ENCODE measurements at places on chromosomes 6 and 20.

GRCh38 chr6:16725145-16725864 lies 36.0 kb downstream of the ATXN1 start:
- no peak for DNase-seq

- DNase-seq, result no peak
These were observed 118.3 kb upstream of the FAM184A start for GRCh38 chr6:119196715-119197114.

DNA sequence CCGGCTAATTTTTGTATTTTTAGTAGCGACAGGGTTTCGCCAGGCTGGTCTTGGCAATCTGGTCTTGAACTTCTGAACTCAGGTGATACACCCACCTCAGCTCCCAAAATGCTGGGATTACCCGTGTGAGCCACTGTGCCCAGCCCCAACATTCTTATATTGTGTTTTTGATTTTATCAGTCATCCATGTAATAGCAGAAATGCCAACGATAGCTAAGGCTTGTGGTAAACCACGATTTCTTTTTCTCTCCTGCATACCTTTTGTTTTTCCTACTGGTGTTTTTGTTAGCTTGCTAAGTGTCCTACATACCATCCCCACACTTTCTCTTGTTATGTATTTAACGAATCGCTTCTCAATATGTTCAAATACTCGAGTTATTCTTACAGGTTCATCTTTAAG lies 12.1 kb downstream of the PHACTR2 start:
- DNase-seq, result no peak

DNA sequence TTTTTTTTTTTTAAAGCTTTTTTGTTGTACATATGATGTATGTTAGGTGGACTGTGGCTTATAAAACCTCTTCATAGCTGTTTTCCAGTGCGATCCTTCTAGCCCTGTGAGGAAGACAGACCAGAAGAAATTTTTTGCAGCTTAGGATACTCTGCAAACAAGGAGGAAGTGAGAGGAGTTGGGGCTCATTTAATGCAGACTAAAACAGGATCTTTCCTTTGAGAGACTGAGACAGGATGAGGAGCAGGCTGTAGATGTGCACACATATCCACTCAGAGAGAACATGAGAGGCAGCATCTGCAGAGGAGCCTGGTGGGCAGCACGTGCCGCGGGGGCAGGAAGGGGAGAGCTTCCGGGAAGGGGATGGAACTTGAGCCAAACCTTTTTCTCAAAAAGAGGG lies 45.7 kb downstream of the PPARD start:
- no peak for DNase-seq

GRCh38 chr6:166019214-166019613 lies 148.4 kb downstream of the TBXT start:
- no peak for DNase-seq

GRCh38 chr6:166202321-166202733 lies 34.7 kb upstream of the TBXT start:
- DNase-seq, result no peak

Measured in urinary bladder (tissue), 4 donors.